ENCODE measurements at places on chromosomes 3 and 15. TPM values are rescaled to one million over a fixed set of nuclear protein-coding genes. Genes with fewer than 3 reads are reported as not detected.

DNA sequence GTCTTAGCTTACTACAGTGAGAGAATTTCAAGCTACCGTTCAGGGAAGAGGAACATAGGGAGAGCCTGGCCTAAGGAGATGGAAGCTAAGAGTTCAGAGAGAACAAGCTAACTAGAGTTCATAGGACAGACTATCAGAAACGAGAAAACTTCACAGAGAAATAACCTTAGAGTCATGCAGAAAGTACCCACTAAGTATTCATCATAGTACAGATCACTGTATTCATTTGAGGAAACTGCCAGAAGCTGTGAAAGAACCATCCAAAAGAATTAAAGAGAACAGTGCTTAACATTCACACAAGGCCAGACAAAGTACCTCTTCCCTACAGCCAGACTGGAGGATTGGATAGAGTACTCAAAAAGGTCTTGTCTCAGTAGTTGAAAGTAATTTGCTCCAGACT is 15.2 kb upstream of the GBE1 start:
- DNase-seq: no peak

- DNase-seq: no peak
These were observed 461.9 kb upstream of the ONECUT1 start for GRCh38 chr15:53251996-53252395.

- no peak for DNase-seq
These were observed 151.2 kb upstream of the UBE2E1 start for GRCh38 chr3:23654571-23654970.

DNA sequence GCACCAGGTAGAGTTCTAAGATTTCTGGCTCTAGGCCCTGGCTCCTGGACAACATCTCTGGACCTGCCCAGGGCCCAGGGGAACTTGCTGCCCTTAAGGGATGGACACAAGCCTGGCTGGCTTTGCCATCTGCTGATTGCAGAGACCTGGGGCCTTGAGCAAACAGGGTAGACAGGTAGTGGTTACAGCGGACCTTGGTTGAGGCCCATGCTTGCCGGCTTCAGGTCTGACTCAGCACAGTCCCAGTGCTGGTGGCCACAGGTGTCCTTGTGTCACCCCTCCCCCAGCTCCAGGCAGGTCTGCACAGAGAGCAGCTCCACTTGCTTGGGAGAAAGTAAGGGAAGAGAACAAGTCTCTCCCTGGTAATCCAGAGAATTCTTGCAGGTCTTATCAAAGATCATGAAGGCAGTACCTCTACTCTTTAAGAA is 15.9 kb upstream of the ACTL6A start:
- no peak for DNase-seq

DNA sequence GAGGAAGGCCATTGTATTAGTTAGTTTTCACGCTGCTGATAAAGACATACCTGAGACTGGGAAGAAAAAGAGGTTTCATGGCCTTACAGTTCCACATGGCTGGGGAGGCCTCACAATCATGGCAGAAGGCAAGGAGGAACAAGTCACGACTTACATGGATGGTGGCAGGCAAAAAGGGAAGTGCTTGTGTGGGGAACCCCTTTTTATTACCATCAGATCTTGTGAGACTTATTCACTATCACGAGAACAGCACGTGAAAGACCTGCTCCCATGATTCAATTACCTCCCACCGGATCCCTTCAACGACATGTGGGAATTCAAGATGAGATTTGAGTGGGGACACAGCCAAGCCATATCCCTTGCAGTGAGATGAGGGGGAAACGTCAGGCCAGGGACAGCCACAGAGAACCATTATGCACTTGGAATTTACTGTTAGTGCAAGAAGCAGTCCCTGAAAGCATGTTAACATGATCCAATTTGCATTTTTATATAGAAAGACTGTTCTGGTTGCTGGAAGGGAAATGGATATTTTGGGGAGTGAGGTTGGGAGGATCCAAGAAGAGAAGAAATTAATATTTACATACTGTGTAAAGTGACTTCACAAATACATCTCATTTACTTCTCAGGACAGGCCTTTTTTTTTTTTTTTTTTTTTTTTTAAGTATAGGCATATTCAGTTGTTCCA is 87.1 kb downstream of the ARNT2 start:
- DNase-seq: no peak

GRCh38 chr3:72154391-72155335 is 369.7 kb upstream of the PROK2 start:
- no peak for DNase-seq

- DNase-seq: no peak
These were observed 201.0 kb upstream of the UBE2E2 start for GRCh38 chr3:23002151-23002550.

- DNase-seq: no peak
These were observed 123.8 kb upstream of the PHLDB2 start for GRCh38 chr3:111735243-111735758.

DNA sequence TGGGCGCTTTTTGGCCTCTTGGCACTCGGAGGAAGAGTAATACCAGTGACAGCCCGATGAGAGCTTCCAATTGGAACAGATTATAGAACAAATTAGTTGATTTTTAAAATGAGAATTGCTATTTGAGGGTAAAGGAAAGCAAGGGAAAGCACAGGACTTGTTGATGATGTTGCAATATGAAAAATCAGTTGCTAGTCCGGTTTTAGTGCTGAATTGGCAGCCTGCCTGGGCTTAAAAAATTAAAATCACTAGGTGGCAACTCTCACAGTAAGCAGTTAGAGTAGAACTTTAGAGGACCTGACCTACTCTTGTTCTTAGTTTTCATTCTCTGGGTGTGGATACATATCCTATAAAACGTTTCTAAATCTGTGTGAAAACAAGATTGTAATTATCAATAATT is 2.1 kb upstream of the SCAANT1 start:
- DNase-seq: no peak

DNA sequence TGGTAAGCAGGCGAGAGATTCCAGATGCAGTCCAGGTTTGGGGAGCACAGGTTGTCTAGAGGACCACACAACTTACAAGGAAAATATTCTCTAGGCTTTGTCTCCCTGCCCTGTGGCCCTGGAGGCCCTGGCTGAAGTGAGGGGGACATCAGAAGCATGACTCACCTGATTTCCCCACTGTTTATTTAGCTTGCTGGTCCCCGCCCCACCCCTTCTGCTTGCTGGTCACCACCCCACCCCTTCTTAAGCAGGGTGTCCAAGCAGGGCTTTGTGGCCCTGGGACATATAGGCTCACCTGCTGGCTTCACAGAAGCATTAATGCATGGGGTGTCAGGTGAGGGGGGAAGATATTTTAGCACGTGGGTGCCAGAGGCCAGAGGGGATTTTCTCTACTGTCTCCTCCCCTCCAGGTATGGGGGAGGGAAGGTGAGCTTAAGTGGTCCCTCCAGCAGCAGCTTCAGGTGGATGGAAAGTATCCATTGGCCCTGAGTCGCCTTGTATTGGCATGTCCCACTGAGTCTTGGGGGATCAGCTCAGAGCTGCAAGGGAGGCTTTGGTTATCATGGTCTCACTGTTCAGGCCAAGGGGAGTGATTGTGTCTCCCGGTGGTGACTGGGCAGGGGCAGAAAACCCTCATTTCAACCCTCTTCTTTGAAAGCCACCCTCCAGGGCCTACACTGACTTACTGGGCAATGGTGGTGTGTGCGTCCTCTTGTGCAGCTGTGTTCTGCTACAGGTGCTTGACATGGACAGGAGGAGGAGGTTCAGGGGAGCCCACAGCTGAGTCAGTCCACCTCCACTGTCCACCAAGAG is 49.8 kb downstream of the GASK1A start:
- DNase-seq: no peak

DNA sequence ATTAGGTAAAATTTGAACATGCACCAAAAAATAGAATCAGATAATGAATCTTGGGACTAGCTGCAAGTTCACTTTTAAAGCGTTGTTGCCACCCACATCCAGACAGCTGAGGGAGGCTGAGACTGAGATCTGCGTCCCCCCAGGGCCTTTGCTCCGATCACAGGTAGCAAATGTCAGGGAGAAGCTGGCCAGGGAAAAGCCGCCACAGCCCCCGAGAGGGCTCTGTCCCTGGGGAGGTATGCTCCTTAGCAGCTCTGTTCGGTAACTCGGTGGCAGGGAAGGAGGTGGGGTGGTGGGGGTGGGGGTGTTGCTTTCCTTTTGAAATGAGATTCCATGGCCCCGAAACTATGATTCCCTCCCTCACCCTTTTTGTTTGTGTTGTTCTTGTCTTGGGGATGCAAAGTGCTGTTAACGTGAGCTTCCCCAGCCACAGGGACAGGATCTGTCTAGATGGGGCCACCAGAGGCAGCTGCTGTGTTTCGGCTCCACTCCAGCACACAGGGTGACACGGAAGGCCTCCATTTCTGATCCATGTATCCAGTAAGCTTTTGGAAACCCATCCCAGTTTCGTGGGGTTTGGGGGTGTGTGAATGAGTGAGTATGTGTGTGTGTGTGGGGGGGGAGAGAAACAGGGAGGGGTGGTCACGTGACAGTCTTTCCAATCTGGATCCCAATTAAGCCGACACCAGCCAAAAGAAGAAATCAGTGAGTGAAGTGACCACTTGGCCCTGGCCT is 1.1 kb upstream of the MINAR1 start:
- DNase-seq: no peak

DNA sequence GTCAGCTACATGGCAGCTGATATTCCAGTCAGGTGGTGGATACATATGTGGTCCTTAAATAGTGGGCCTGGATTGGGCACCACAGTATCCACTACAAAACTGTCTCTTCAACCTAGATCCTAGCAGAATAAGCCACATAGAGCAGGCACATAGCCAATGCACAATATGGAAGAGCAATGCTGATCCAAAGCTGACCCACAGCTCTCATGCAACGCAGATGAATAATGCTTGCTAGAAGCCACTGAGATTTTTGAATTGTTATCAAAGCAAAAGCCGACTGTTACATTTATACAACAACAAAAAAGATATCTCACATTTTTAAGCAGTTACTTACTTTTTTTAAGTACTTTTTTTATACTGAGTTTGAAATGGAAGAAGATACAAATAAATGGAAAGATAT is 11.2 kb downstream of the CNTN3 start:
- no peak for DNase-seq

DNA sequence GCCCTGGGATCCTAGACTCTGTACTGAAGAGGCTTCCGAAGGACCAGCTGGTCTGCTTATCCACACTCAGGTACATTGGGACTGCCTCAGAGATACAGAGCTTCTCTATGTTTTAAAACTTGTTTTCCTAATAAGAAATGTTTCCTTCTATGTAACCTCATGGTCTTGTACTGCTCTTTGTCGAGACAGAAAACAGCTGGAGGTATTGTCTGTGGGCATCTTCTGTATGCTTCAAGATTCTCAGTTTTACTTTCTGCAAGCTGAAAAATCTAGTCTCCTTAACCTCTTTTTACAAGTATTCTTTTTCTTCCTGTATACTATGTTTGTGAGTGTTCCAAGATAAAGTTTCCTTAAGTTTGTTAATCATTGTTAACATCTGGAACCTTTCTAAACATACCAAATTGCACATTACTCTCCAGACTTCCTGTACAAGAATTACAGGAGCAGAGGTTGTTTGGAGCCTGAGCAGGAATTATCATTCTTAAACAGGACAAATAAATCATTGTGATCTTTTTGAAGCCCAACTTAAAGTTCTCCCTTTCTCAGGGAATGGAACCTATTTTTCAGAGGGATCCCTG is 358.3 kb upstream of the CFAP20DC start:
- DNase-seq: no peak

DNA sequence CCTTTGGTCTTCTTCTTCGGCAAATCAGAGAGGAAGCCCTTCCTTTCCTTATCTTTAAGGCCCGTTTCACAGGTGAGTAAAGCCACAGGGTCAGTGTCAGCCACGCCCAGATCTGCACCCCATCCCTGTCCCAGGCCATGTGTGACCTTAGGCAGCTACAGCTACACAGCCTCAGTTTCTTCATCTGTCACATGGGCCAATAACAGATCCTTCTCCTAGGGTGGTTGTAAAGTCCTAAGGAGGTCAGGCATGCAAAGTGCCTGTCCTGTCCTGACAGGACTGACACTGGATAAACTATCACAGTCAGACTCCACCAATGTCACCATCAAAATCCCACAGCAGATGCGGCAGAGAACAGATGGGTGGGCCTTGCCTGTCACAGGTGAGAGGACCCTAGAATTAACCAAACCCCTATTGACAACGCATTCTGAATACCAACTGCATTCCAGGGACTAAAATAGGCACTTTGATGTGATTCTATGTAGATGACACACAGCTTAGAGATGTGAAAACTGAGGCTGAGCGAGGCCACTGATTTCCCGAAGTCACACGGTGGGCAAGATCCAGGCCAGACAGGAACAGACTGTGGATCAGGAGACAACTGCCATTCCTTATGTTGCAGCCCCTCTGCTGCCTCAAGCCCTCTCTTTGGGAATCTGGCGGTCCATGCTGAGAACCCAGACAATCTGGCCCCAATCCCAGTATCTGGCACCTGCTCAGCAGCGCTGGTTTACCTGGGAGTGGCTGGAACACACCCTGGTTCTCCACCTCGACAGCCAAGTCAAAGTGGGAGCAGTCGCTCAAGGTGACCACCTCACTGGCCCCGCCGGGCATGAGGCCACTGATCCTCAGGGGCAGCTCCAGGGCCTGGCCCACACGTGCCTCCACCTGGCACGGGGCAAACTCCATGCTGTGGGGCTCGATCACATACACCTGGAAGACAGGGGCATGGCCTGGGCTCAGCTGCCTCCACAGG is 48.7 kb downstream of the NUP210 start:
- DNase-seq: no peak

DNA sequence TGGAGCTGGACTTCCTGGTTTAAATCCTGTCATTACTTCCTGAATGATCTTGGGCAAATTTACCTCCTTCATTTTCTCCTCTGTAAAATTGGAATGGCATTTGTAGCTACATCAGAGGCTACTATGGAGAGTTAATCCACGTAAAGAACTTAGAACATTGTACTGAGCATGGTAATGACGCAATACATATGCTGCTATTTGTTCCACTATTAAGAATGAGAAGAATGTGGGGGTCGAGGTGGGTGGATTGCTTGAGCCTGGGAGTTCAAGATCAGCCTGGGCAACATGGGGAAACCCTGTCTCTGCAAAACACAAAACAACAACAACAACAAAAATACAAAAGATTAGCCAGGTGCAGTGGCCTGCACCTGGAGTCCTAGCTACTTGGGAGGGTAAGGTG is 250.6 kb downstream of the RYR3 start:
- no peak for DNase-seq

GRCh38 chr15:48627260-48627940 is 18.1 kb downstream of the FBN1 start:
- no peak for DNase-seq

GRCh38 chr15:31145271-31145911 is 43.9 kb upstream of the TRPM1 start:
- no peak for DNase-seq

The IL16 gene
- total RNA-seq: 114 TPM

The TICRR gene
- 22.8 TPM for total RNA-seq

The CPEB1 gene
- not detected for total RNA-seq

The TP63 gene
- 0.68 TPM for total RNA-seq

The TRPC1 gene
- 9.7 TPM for total RNA-seq

The C3orf62 gene
- 5.4 TPM for total RNA-seq

The ACTC1 gene
- not detected for total RNA-seq

The ADAMTS7 gene
- 4.3 TPM for total RNA-seq

The KBTBD13 gene
- total RNA-seq: not detected
